ENCODE measurements at places on chromosomes 2 and 18.

- no peak for DNase-seq
Observed at GRCh38 chr18:58269931-58270330, 225.9 kb downstream of the NEDD4L start.

DNA sequence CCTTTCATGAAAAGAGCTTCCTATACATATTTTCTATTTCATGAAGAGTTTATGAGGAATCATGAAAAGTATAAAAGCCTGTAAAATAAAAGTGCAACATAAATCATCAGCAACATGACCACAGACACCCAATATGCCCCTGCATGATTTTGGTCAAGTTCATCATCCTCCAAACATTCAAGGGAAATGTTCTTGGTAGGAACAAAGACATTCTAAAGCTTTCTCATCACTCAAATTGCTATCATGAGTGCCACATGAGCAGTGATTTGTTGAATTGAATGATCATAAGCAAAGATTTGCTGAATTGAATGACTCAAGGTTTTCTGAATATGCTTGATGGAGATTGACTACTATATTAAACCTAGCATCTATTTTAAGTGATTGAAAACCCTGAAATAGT is 172.2 kb downstream of the MBD2 start:
- DNase-seq: no peak

GRCh38 chr2:74457129-74457548 is 1.1 kb upstream of the WBP1 start:
- DNase-seq: no peak

DNA sequence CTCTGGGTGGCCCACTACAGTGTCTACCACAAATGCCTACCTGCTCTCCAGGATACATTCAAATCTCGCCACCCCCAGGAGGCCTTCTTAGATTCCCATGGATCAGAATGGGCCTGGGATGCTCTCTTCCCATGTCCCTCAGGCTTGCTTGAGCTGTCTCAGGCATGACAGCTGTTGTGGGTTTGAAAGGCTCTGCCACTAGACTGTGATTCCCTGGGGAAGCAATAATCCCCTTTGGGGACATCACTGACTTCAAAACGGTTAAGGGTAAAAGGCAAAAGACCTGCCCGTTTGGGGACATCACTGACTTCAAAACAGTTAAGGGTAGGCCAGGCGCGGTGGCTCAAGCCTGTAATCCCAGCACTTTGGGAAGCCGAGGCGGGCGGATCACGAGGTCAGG is 35.8 kb upstream of the ZNF516 start:
- DNase-seq: no peak

- DNase-seq: no peak
Observed at GRCh38 chr2:221254299-221254698, 317.8 kb downstream of the EPHA4 start.

DNA sequence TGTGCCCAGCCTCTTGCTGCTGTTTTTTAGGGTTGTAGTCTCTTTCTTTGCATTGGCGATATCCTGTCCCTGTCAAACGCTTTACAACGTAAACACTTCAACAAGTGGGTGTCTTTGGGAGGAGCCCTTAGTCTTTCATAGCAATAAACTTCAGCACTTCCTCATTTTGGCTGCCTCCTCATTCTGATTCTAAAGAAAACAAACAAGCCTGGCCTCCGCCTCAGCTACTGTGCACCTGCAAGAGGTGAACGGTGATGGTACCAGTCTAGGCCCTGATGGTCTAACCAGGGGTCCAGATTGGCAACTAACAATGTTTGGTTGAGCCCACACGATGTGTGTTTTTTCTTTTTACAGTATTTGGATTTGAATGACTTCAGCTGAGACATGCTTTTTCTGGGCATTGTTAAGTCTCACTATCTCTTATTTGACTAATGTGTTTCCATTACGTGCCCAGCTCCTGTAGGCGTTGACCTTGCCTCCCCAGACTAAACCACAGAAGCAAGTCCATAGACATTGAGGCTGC is 53.2 kb upstream of the CUL3 start:
- no peak for DNase-seq

DNA sequence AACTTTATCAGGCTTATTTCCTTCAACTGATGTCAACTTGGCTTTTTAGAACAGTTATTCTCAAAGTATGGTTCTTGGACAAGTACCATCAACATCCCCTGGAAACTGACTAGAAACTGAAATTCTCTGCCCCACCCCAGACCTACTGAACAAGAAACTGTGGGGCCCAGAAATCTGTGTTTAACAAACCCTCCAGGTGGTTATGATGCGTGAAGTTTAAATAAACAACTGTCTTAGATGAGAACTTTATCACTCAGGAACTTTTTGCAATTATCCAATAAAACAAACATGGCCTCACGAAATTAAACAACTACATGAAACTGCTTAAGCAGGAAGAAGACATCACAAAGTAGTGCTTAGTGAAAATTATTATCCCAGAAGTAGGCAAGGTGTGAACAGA is 4.4 kb downstream of the HIBCH start:
- no peak for DNase-seq

DNA sequence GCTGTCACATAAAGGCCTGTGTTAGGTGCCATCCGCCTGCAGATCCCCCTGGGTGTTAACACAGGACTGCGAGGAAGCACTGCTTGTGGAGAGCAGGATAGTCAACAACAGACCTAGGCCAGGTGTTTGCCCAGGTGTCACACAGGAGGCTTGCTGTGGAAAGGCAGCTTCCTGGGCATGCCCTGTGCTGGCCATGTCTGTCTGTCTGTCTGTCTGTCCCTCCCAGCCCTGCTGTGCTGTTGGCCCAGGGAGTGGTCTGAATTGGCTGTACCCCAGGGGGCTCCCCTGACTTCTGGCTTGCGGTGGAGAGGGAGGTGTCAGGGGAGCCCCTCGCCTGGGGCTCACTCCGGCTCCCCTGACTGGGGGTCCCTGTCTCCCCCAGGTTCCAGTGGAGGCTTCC is 53.2 kb downstream of the SH3BP4 start:
- DNase-seq: no peak

GRCh38 chr2:3189961-3190360 is 187.7 kb downstream of the EIPR1 start:
- DNase-seq: no peak

GRCh38 chr2:236579048-236579745 is 9.6 kb downstream of the ACKR3 start:
- DNase-seq: no peak

DNA sequence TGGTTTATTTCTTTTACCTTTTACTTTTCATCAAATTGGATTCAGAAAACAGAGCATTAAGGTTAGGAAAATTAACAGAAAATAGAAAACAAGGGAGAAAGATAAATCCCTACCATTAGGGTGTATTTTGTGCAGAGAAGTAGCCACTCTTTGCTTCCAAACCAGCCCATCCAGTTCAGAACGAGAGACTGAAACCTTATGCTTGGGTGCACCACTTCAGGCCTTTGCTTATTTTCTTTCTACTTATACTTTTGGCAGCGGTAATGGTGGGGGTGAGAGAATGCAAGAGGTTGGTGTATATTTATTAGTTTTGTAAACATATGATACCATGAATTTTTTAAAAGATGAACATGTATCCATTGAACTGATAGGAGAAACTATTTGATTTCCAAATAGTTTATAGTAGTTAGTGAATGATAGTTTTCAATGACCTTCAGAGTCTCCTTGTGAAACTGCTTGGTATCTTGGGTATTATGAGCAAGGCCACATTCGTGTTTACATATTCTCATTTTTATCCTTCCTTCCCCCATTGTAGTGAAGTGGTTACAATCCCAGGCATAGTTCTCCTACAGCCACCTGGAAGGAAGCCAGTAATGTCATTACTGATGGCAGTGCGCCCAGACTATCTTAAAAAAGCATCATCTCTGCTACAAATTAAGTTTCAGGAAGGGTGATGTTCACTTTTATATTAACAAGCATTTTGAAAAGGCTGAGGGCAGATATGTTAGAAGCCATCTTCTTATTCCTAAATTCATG is 60.8 kb downstream of the MFSD6 start:
- DNase-seq: peak; percentile 87

GRCh38 chr2:241142593-241142992 is 6.7 kb downstream of the PASK start:
- DNase-seq: no peak

DNA sequence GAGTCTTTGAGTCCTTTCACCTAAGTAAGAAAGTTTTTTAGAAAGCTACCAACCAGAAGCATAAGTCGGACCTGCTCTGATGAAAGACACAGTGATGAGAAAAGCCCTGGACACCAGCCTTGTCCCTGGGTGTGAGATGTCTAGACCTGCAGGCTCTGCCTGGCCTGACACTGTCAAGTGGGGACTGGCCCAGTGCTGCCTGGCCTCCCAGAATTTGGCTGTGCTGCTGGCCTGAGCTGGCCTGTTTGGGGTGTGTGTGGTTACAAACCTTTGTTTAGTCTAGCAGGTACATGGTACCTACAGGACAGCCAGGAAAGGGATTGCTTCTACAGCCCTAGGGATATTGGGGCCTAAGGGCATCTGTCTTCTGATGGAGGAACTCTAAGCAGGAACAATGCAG is 48.3 kb downstream of the ASB1 start:
- peak; percentile 24 for DNase-seq

- no peak for DNase-seq
Observed at GRCh38 chr2:25740810-25741381, 67.5 kb upstream of the DTNB start.

DNA sequence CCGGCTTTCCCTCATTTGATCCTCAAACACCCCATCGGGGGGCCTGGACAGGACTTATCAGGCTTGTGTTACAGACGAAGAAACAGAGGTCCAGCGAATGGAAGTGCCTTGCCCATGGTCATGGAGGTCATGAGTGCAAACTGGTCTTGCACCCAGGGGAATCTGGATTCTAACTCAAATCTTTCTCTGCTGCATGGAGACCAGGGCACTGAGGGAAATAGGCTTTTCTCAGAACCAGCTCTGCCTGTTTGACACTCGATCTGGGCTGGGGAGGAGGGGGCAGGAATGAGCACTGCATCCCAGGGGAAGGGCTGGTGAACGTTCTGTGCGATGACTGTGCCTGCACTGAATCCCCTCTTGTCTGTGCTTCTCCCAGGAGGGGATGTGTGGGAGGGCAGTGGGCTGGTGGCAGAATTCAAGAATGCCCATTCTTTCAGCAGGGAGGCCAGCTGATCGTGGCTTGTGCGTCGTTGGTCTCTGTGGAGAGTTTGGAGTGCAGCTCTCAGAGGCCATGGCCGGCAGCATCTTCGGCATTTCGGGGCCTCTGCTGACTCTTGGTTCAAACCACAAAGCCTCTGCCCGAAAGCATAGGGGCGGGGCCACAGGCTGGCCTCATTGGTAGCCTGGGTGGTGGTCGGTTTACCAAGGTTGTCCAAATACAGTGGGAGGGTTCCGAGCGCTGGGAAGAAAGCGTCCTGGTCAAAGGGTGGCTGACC is 171.6 kb downstream of the DDX1 start:
- peak; percentile 63 for DNase-seq

- DNase-seq: no peak
Observed at GRCh38 chr2:75787532-75788132, 76.9 kb upstream of the GCFC2 start.

GRCh38 chr18:57649556-57650500 is 28.2 kb upstream of the NARS1 start:
- no peak for DNase-seq

- no peak for DNase-seq
Observed at GRCh38 chr2:8522687-8523086, 159.2 kb upstream of the ID2 start.
